ENCODE measurements at places on chromosomes 7 and 10. TPM values are rescaled to one million over a fixed set of nuclear protein-coding genes. Genes with fewer than 3 reads are reported as not detected.

The SNCG gene
- total RNA-seq: 13.3 TPM

- no peak overlapping the region for H3K4me3 ChIP-seq
- DNase-seq: no peak
- no peaks in the 10 kb centered on the region for H3K36me3 ChIP-seq
- peaks cover 13% of the 10 kb centered on the region for H3K4me1 ChIP-seq
- H3K27ac ChIP-seq: no peak overlapping the region
- H3K27me3 ChIP-seq: no peaks in the 10 kb centered on the region
Measured at GRCh38 chr10:131744346-131744745, 156.5 kb upstream of the PPP2R2D start.

The PDE1C gene
- total RNA-seq: 19.9 TPM

- H3K4me3 ChIP-seq: peak overlapping the region; percentile 0
- DNase-seq: no peak
- peak overlapping the region; percentile 97 for H3K27ac ChIP-seq
- H3K4me1 ChIP-seq: peaks cover 11% of the 10 kb centered on the region
Measured at GRCh38 chr7:17297243-17297642, 1.2 kb upstream of the AHR start.

- DNase-seq: no peak
- H3K27ac ChIP-seq: no peak overlapping the region
- H3K4me1 ChIP-seq: peaks cover 34% of the 10 kb centered on the region
Measured at GRCh38 chr7:39633563-39634477, 10.4 kb downstream of the RALA start.

DNA sequence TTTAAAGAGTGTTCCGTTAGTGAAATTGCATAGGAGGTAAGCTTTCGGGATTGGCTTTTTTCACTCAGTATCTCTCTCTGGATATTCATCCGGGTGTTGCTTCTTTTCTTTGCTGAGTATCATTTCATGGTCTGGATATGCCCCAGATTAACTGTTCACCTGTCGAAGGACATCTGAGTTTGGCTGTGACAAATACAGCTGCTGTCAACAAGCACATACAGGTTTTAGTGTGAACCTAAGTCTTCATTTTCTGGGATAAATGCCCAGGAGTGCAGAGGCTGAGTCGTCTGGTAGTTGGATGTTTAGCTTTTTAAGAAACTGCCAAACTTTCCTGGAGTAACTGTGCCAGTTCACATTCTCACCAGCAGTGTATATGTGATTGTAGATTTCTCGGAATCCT is 5.6 kb downstream of the DOCK1 start:
- H3K27me3 ChIP-seq: no peaks in the 10 kb centered on the region
- no peak overlapping the region for H3K27ac ChIP-seq
- no peaks in the 10 kb centered on the region for H3K36me3 ChIP-seq
- H3K4me3 ChIP-seq: no peak overlapping the region

- H3K27me3 ChIP-seq: no peaks in the 10 kb centered on the region
- H3K36me3 ChIP-seq: no peaks in the 10 kb centered on the region
- peaks cover 24% of the 10 kb centered on the region for H3K4me1 ChIP-seq
Measured at GRCh38 chr7:135512135-135512887, 2.4 kb upstream of the CNOT4 start.

DNA sequence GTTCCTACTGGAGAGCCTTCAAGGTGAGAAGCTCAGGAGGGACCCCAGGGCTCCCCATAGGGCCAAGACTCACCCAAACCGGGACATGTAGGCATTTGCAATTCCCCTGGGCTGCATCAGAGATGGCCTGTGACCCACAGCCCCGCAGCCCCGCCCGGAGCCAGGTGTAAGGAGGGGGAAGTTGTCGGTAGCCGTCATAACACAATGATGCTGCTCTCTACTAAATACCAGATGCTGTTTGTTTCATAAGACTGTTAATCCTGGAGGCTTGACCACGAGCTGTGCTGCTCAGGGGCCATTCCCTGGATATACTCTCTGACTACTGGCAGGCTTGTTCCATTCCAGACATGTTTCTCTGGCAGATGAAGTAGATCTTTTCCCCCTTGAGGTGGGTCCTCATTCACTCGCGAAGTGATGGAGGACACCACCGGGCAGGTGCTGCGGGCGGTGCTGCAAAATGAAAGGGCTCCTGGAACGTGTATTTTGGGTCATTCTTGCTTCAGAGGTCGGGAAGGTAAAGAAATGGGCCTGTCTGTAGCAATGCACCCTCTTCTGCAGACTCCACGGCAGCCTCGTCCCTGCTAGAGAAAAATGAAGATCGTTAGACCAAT is 61.1 kb downstream of the MKI67 start:
- DNase-seq: no peak
- peaks cover under 1% of the 10 kb centered on the region for H3K36me3 ChIP-seq
- peak overlapping the region; percentile 58 for H3K27ac ChIP-seq
- no peaks in the 10 kb centered on the region for H3K27me3 ChIP-seq

DNA sequence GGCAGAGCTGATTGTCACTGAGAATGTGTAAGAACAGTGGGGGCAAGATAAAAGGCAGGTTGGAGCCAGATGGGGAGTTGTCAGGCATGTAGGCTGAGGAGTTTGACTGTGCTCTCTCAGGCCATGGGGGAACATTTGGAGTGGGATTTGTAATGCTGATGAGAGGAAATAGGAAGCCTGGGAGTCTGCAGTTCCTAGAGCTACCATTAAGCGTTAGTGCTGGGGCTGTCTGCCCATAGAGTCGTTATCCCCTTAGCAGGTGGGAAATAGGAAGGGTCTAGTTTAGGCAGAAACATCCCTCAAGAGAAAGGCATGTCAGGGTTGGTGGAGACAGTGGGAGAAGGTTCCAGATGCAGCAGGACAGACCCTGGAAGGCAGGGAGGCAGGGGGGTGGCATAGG is 75.5 kb downstream of the RPS24 start:
- no peak for DNase-seq
- H3K36me3 ChIP-seq: no peaks in the 10 kb centered on the region
- H3K4me3 ChIP-seq: no peak overlapping the region
- no peaks in the 10 kb centered on the region for H3K27me3 ChIP-seq
- H3K4me1 ChIP-seq: no peaks in the 10 kb centered on the region

DNA sequence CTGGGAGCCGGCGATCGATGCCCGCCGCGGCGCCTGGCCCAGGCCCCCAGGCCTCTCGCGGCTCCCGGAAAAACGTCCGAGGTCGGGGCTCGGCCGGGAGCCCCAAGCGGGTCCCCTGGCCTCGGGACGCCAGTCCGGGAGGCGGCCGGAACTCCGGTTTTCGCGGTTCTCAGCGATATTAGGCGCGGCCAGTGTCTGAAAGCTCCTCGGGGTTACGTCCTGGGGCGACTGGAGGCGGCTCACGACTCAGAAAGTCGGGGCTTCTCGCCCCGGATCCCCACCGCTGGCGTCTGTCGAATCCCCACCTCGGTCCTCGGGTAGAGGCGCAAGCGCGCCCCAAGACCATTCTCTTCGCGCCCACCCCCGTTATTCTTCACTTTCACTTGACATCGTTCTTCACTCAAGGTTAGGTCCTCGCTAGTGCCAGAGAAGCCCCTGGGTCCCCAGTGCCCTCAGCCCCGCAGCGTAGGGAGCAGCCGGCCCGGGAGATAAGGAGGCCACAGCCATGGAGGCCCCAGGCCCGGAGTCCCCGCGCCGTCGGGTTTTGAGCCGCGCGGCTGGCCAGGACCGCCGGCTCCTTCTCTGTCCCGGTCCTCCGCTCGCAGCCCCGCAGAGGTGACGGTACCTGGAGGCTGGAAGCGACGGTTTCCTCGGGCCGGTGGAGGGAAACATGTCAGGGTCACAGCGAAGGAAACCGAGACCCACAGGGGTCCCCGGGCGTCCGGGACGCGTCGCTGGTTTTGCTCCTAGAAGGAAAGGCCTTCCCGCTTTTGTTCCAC is 35.2 kb upstream of the EBLN1 start:
- no peak for DNase-seq
- no peaks in the 10 kb centered on the region for H3K36me3 ChIP-seq
- H3K27ac ChIP-seq: peak overlapping the region; percentile 90
- H3K4me3 ChIP-seq: peak overlapping the region; percentile 82
- no peaks in the 10 kb centered on the region for H3K27me3 ChIP-seq

The EIF4H gene
- total RNA-seq: 212 TPM

The AKR1C3 gene
- 29.7 TPM for total RNA-seq

- no peak overlapping the region for H3K4me3 ChIP-seq
- H3K27ac ChIP-seq: no peak overlapping the region
- H3K27me3 ChIP-seq: no peaks in the 10 kb centered on the region
- no peaks in the 10 kb centered on the region for H3K36me3 ChIP-seq
- no peaks in the 10 kb centered on the region for H3K4me1 ChIP-seq
- DNase-seq: no peak
Measured at GRCh38 chr7:123789817-123790216, 41.0 kb upstream of the WASL start.

DNA sequence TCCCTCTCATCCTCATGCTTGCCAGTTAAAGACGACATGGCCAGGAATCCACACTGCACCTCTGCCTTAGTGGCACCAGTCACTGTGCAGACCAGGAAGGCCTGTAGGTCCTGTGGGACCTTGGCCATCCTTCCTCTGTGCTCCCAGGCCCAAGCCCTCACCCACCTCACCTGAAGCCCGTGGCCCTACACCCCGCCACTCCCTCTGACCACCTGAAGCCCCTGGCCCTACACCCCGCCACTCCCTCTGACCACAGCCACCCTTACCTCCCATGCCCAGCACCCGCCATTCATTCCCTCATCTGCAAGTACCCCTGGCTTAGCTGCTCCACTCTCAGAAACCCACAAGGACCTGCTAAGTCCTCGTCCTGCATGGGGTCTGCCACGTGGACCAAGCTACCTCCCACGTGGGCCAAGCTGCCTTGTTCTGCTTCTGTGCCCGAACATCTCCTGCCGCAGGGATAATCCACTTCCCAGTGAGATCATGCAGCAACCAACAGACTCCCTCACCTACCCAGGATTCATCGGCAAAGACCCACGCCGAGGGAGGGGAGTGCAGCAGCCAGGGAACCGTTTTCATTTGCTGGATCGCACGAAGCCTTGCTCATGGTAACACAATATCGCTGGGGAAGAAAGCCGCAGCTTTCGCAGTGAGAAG is 151.2 kb downstream of the TCERG1L start:
- no peak overlapping the region for H3K27ac ChIP-seq
- H3K4me1 ChIP-seq: peaks cover 5% of the 10 kb centered on the region
- H3K27me3 ChIP-seq: peaks cover 3% of the 10 kb centered on the region
- no peaks in the 10 kb centered on the region for H3K36me3 ChIP-seq

The LRIT2 gene
- total RNA-seq: not detected

DNA sequence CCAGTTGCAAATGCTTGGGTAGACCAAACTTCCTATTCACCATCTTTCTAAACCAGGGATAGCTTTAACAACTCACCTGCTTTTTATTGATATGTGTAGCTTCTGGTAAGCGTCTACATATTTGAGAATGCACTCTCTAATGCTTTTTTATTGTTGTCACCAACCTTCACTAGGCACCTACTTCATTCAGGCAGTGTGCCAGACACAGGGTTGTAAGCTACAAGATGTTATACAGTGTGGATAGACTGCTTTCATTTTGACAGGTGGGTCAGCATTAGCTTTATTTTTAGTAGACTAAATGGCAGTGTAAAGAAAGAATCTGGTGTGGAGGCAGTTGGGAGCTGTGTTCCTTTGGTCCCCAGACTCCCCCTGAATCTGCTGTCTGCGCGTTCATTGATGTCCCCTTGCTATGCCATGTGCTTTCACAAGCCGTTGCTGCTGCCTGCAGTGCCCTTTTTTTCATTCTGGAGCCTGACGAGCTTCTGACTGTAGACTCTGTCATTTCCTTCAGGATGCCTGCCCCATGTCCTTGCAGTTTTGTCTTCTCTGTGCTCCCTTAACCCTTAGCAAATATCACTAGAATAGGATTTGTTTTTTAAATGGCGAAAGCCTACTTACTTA is 32.1 kb downstream of the NRF1 start:
- H3K27me3 ChIP-seq: no peaks in the 10 kb centered on the region
- no peak overlapping the region for H3K27ac ChIP-seq
- H3K4me3 ChIP-seq: no peak overlapping the region
- no peaks in the 10 kb centered on the region for H3K36me3 ChIP-seq
- no peak for DNase-seq

DNA sequence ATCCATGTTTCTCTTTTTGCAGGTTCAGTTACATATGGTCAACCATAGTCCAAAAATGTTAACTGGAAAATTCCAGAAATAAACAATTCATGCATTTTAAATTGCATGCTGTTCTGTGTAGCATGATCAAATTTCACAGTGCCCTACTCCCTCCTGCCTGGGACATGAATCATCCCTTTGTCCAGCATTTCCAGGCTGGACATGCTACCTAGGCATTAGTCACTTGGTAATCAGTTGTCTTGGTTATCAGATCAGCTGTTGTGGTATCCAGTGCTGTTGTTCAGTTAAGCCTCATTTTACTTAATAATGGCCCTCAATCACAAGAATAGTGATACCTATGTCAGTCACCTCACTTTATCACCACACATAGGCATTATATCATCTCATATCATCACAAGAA is 7.3 kb upstream of the PNLIP start:
- DNase-seq: no peak
- H3K4me3 ChIP-seq: no peak overlapping the region
- H3K27me3 ChIP-seq: peaks cover 4% of the 10 kb centered on the region
- no peaks in the 10 kb centered on the region for H3K4me1 ChIP-seq
- H3K27ac ChIP-seq: no peak overlapping the region
- no peaks in the 10 kb centered on the region for H3K36me3 ChIP-seq

The ZNF503 gene
- 21.2 TPM for total RNA-seq

DNA sequence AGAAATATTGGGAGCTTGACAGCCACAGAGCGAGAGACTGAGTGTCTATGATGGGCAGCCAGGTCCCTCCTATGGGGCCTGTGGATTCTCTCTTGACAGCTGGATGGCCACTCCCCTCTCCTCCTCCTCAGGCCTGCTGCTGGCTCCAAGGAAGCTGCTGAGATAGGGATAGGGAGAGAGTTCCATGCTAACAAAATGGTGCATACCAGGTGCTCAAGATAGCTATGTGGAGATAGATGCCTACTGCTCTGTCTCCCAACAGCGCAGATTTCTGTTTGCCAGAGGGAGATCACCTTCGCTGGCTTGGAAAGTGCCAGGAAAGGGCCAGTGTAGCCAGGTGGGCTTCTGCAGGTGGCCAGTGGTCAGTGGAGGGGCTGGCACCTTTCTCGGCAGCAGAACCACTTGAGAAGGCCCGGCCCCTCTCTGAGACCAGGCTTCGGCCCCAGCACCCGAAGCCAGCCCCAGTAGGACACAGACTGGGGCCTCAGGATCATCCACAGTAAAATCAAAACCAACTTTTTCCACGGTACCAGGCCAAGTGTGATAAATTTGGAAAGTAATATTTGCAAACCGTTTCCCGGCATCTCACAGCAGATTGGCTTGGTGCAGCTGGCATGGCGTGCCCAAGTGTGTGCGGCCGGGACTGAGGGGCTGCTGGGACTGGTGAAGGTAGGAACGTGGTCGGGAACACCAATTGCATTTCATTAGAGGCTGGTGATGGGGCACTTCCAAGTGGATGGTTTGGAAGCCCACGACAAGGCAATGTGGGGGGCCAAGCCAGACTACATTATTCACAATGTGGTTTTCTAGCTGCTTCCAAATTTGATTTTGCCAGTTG is 139.6 kb downstream of the PTPN20 start:
- H3K27me3 ChIP-seq: no peaks in the 10 kb centered on the region
- no peaks in the 10 kb centered on the region for H3K36me3 ChIP-seq
- H3K27ac ChIP-seq: no peak overlapping the region
- no peak overlapping the region for H3K4me3 ChIP-seq

GRCh38 chr10:48257407-48257961 is 17.0 kb downstream of the FRMPD2 start:
- no peaks in the 10 kb centered on the region for H3K4me1 ChIP-seq
- H3K4me3 ChIP-seq: no peak overlapping the region
- no peak for DNase-seq

- no peak overlapping the region for H3K27ac ChIP-seq
- H3K27me3 ChIP-seq: no peaks in the 10 kb centered on the region
- no peaks in the 10 kb centered on the region for H3K4me1 ChIP-seq
- no peaks in the 10 kb centered on the region for H3K36me3 ChIP-seq
Measured at GRCh38 chr7:99839287-99840021, 11.6 kb downstream of the CYP3A43 start.

- H3K27ac ChIP-seq: no peak overlapping the region
- H3K4me1 ChIP-seq: no peaks in the 10 kb centered on the region
- H3K36me3 ChIP-seq: no peaks in the 10 kb centered on the region
- DNase-seq: no peak
- H3K4me3 ChIP-seq: no peak overlapping the region
- no peaks in the 10 kb centered on the region for H3K27me3 ChIP-seq
Measured at GRCh38 chr10:92740762-92741161, 51.0 kb downstream of the HHEX start.

Data from esophagus muscularis mucosa (tissue), 4 donors.